Stimulated activated CD4-positive, alpha-beta T cell treated with anti-CD3 and anti-CD28 coated beads, Interleukin-2, amount 100 ng/mL, for 48 hours (primary cell): ENCODE measurements at places on chromosomes 3 and 15.
A peak's percentile ranks its signal among the peaks of the same experiment; 100 is the strongest.

- no peak for DNase-seq
Measured at GRCh38 chr3:170024581-170024980, 13.2 kb upstream of the GPR160 start.

DNA sequence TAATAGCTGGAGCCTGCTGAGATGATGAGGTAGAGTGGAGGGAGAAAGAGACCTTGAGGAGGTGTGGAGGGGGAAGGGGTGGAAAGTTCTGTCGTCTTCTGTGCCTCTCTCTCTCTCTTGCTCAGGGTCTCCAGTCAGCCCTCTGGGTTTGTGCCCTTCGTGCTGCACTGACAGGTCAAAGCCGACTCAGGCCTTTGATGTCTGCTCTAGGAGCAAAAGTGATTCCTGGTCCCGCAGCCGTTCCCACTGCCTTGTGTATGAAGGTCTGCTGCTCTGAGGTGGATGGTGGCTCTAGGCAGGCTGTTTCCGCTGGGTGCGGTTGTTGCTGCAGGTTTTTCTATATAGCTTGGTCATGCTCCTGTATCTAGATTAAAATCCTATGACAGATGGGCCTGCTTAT lies 89.4 kb downstream of the IGF1R start:
- no peak for DNase-seq

DNA sequence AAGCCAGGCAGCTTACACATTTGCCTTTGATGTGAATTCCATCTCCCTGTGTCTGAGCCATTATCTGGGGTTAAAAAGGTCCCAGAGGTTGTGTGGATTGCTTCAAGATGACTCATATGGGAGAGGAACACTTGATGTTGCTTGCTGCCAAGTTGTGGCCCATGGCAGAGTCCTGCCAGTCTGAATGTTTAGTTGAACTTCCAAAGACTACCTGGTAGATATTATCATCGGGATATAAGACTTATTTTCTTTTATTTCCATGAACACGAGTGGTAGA lies 85.6 kb downstream of the TJP1 start:
- no peak for DNase-seq

DNA sequence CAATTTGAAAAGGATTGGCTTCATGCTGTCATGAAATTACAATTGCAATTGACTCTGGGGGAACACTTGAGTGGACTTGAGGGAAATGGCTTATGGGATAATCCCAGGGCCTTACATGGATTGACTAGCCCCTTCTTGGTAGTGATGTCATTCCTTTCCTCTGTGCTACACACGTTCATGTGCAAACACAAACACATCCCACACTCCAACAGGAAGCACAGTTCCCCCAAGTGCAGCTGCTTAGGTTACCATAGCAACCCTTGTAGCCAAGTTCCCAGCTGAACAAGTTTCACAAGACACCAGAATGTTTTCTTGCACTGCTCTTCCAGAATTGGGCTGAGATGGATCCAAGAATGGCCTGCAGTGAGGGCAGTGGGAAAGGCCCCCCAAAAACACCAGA lies 217.0 kb downstream of the ZNF621 start:
- DNase-seq, result no peak

DNA sequence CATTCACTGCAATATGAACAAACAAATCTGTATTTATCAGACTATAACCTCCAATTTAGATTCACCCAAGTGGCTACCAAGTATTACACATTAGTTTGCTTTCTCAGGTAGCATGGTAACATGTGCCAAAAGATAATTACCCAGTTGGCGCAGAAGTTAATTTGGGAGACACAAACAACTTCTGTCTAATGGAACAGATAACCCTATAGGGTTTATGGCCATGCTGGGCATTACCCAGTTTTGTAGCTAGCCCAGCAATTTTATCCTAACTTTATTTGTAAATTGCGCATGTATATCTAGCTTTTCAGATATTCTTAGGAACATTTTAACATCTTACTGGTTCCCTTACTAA lies 780 bp downstream of the RPL22L1 start:
- DNase-seq, result no peak

- peak; percentile 84 for DNase-seq
Measured at GRCh38 chr3:182980204-182981037, at the start of gene DCUN1D1. Gene DCUN1D1 (minus strand): TSS chr3:182980538. CDS start chr3:182980489, 49 bp downstream.

GRCh38 chr15:25504307-25504706 lies 65.5 kb upstream of the UBE3A start:
- DNase-seq, result no peak

- no peak for DNase-seq
Measured at GRCh38 chr3:52200981-52201679, 3.2 kb downstream of the ALAS1 start.

GRCh38 chr15:42172475-42172874 lies 16.0 kb upstream of the PLA2G4F start:
- DNase-seq, result no peak

DNA sequence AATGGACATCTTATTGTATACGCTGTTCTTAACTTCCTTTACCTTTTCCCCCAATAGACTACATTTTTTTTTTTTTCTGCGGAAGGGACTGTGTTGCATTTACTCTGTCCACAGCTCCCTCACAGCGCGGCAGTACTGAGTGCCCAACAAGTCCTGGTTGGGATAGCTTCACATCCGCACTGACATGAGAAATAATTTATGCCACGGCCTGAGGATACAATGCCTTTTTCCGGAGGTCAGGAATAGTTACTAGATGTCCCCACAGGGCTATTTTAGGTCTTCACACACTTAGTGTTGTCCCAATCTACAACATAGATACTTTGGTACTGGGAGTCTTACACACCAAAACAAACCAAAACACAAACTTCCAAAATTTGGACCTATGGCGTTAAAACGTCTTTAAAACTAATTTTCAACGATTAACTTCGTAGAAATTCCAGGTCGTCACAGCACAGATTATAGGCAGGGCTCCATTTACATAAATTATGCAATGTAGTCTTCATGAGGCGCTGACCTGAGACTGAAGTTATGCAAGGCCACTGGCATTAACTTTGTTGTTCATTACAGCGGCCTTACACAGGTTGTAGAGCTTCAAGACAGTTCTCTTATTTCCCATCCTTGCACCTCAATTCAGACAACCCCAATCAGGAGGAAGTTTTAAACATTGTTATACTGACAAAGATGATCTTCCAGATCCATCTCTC lies 989 bp upstream of the PPIB start:
- no peak for DNase-seq

DNA sequence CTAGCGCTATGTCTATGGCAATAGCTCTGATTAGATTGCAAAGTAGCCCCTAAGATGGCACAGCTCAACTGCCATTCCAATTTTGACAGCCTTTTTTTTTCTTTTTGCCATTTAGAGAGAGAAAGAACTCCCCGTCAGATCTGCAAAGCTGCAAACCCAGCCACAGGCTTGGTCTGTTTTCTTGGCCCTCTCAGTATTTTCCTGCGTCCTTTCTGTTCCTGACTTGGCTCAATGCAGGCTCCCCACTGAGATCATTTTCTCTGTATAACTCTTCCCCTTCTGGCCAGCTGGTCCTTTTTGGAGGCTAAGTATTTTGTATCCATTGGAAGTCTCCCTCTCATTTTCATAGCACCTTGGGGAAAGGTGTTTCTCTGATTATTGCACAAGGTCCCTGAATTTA lies 386.7 kb downstream of the UNC13C start:
- DNase-seq, result no peak

GRCh38 chr15:34185666-34186065 lies 24.2 kb downstream of the KATNBL1 start:
- no peak for DNase-seq

- DNase-seq, result no peak
Measured at GRCh38 chr15:69578787-69579583, 126.4 kb downstream of the RPLP1 start.

DNA sequence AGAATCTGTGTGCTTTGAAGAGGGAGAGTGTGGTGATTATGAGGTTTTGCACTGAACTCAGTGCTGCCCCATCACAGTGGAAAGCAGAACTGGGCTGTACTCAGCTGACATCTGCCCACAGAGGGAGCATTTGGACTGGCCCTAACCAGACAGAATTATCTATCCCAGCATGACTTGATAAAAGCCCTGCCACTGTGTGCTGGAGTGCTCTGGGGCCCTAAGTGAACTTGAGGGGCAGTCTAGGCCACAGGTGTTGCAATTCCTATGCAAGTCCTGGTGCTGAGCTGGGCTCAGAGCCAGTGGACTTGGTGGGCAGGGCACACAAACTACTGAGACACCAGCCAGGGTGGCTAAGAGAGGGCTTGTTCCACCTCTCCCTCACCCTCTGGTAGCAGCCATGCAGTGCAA lies 269.2 kb upstream of the CTNNB1 start:
- DNase-seq, result no peak

DNA sequence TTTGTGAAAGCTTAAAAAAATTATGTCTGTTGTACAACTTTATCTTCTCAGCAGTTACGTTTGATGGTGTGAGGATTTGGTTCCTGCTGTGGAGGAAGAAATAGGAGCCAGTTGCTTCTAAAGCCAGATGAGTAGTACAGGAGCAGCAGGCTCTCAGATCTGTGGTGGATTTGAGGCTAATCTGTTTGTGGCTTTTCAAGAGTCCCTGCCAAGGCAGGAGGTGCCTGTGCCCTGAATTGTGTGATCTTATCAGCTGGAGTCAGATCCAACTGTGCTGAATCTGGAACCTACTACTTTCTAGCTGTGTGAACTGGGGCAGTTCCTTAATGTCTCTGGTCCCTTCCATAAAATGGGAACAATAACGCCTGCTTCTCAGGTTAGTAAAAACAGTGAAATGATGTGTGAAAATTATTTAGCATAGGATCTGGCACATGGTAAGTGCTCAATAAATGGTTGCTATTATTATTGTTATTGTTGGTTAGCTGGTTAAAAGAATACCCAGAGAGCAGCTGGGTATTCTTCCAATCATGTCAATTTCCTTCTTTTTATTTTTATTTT lies 7.7 kb downstream of the CLDN11 start:
- no peak for DNase-seq

GRCh38 chr3:18766974-18767373 lies 341.8 kb upstream of the SATB1 start:
- DNase-seq, result no peak

- DNase-seq, result no peak
Measured at GRCh38 chr15:70101459-70102113, 3.9 kb upstream of the TLE3 start.

DNA sequence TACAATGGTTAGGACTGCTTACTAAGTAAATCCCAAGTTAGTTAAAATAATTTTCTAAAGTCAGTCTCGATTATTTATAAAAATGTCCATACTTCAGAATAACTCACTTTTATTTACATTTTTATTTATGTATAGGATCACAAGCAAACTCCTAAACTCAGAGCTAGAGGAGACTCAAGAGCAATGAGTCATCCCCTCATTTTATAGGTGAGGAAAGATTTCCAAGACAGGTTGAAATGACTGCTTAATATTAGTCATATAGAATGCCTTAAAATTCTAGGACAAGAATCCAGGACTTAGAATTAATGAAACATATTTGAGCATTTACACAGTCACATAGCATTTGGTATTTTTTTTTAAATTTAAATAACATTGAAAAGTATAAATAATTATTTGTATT lies 983.8 kb downstream of the SI start:
- no peak for DNase-seq

DNA sequence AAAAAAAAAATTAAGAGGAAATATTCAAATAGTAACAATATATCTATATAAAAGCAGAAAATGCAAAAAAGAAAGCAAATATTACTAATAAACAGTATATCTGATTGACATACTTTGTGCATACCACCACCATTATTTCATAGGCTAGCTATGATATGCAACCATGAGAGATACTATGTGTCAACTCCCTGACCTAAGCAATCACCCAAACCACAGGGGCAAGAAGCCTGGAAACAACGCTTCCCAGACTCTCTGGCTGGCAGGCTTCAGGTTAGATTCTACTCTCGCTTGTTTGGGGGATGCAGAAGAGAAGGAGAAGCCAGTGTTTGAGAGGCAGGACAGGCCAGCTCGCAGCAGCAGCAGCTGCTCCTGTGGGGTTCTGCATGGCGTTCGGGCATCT lies 169.3 kb upstream of the TPM1 start:
- no peak for DNase-seq

GRCh38 chr15:75459581-75459980 lies 8.1 kb upstream of the SIN3A start:
- DNase-seq, result no peak
